ENCODE measurements at places on chromosomes 4 and X. TPM values are rescaled to one million over a fixed set of nuclear protein-coding genes. Genes with fewer than 3 reads are reported as not detected.

STAP1 gene
- 1.7 TPM for total RNA-seq

DCX gene
- not detected for total RNA-seq

TEX13C gene
- not detected for total RNA-seq

GABRQ gene
- total RNA-seq = not detected

SPCS3 gene
- total RNA-seq = 151 TPM

EMCN gene
- 35.9 TPM for total RNA-seq

P2RY4 gene
- 0.23 TPM for total RNA-seq

CLDN34 gene
- 0.55 TPM for total RNA-seq

GRK4 gene
- 8.0 TPM for total RNA-seq

ENAM gene
- total RNA-seq = 0.61 TPM

PPARGC1A gene
- 14.2 TPM for total RNA-seq

GYPE gene
- 3.2 TPM for total RNA-seq

CCNB3 gene
- 0.46 TPM for total RNA-seq

MBNL3 gene
- total RNA-seq = 22.9 TPM

C1QTNF7 gene
- 15.1 TPM for total RNA-seq

- H3K4me1 ChIP-seq = no peaks in the 10 kb centered on the region
- no peaks in the 10 kb centered on the region for H3K27me3 ChIP-seq
- H3K27ac ChIP-seq = no peak overlapping the region
- H3K4me3 ChIP-seq = no peak overlapping the region
- DNase-seq = no peak
Observed at GRCh38 chr4:747546-748170, 42.0 kb downstream of the PCGF3 start.

DNA sequence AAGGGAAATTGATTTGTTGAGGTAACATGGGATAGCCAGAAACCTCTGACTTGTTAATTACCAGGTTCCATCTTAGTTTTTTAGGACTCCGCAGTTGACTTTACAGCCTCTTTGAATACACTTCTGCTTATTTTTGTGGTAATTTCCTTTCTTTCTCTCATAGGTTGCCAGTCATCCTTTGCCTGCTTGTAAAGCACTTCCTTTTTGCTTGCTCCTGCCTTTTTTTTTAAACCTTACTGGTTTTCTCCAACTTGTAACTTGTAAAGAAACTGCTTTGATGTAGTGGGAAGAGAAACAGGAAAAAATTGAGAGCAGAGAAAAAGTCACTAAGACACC is 2.6 kb downstream of the PGK1 start:
- H3K27ac ChIP-seq = no peak overlapping the region
- H3K4me3 ChIP-seq = peak overlapping the region; percentile 70
- H3K27me3 ChIP-seq = no peaks in the 10 kb centered on the region
- no peak for DNase-seq
- H3K36me3 ChIP-seq = peaks cover 14% of the 10 kb centered on the region
- H3K4me1 ChIP-seq = peaks cover 26% of the 10 kb centered on the region

GRCh38 chr4:75180790-75181776 is 248.2 kb downstream of the PARM1 start:
- DNase-seq = no peak
- no peaks in the 10 kb centered on the region for H3K4me1 ChIP-seq
- H3K27me3 ChIP-seq = no peaks in the 10 kb centered on the region
- no peaks in the 10 kb centered on the region for H3K36me3 ChIP-seq

- no peaks in the 10 kb centered on the region for H3K27me3 ChIP-seq
- H3K27ac ChIP-seq = no peak overlapping the region
- DNase-seq = no peak
- no peaks in the 10 kb centered on the region for H3K4me1 ChIP-seq
Observed at GRCh38 chr4:52877036-52877435, 14.9 kb downstream of the RASL11B start.

DNA sequence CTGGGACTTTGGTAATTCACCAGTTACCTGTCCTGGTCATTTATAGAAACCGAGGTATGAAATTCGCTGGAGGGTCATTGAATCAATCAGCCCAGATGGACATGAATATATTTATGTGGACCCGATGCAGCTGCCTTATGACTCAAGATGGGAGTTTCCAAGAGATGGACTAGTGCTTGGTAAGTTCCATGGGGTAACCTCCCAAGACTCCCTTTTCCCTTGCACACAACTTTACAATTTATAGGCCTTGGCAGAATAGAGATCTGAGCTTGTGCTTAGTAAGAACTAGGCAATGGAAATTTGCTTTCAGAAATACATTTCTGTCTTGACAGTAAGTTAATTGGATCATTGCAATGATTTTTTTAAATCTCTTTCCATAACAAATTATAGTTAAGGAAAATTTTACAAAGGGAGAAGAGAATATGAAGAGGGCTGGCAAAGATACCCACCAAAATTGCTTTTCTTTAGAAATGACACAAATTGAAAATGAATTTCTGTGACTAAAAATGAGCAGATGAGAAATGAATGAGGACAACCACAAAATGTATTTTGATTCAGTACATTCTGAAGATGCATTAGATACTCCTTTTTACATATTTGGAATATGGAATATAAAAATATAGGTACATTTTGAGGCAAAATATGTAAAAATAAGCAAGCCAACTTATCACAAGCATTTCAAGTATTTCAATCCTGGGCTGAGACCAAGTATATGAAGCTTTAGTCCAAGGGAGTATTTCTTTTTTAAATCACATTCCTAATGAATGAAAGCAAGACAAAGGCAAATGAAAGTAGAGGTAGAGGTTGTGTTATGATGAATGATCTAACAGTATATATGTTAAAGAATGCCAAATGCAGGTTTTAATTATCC is 45.9 kb downstream of the PDGFRA start:
- no peak overlapping the region for H3K4me3 ChIP-seq
- peaks cover 15% of the 10 kb centered on the region for H3K36me3 ChIP-seq
- no peak for DNase-seq
- H3K27ac ChIP-seq = no peak overlapping the region

GRCh38 chrX:114581528-114582263 is 2.2 kb upstream of the HTR2C start:
- DNase-seq = no peak
- H3K36me3 ChIP-seq = no peaks in the 10 kb centered on the region
- no peak overlapping the region for H3K4me3 ChIP-seq
- peaks cover 20% of the 10 kb centered on the region for H3K27me3 ChIP-seq
- H3K4me1 ChIP-seq = no peaks in the 10 kb centered on the region

DNA sequence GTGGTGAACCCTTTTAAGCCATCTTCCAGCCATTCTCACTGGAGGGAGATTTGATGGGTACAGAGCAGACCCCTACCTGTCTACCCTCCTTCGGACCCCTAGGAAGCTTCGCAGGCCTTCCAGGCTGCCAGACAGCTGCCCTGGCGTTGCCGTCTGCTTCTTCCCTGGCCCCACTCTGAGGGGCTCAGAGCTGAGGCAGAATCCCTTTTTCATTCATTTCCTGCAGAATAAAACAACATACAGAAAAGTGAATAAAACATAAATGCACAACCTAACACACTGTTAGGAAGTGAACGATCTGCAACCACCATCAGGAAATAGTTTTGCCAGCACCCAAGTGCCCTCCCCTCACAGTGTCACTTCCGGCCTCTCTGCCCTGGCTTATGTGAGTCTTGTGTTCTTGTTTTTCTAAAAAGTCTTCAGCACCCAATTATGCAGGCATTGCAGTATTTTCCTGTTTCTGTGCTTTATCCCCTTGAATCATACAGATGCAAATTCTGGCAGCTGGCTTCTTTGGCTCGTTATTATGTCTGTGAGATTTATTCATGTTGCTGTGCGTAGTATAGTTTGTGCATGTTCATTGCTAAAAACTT is 5.6 kb upstream of the ADD1 start:
- H3K4me1 ChIP-seq = peaks cover 29% of the 10 kb centered on the region
- H3K4me3 ChIP-seq = peak overlapping the region; percentile 29
- H3K27ac ChIP-seq = peak overlapping the region; percentile 72
- no peaks in the 10 kb centered on the region for H3K27me3 ChIP-seq

DNA sequence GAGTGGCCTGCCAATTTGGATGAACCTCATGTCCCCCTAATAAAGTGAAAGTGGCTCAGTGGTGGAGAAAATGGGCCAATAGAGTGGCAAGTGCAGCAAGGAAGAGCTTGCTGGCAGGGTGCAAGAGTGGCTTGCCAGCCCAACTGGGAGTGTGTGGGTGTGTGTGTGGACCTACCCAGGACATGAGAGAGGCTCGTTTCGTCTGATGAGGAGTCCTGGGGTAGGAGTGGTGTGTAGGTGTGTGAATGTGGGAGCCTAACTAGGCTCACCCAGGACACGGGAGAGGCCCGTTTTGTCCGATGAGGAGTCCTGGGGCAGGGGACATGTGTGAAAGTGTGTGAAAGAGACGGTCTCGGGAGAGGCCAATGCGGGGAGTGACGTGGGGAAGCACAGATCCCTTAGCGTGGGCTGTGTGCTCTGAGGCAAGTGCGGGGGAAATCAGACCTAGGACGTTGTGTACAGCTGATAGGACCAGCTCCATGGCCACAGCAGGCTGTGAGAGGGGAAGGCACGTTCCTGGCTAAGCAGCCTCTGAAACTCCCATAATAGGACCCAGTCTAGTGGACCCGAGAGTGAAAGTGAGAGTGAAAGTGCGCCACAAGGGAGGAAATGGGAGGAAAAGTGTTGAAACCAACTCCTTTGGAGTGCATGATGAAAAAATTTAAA is 5.3 kb downstream of the GAGE10 start:
- H3K36me3 ChIP-seq = no peaks in the 10 kb centered on the region
- no peaks in the 10 kb centered on the region for H3K27me3 ChIP-seq
- peak overlapping the region; percentile 78 for H3K27ac ChIP-seq
- DNase-seq = peak; percentile 68
- H3K4me3 ChIP-seq = peak overlapping the region; percentile 46

DNA sequence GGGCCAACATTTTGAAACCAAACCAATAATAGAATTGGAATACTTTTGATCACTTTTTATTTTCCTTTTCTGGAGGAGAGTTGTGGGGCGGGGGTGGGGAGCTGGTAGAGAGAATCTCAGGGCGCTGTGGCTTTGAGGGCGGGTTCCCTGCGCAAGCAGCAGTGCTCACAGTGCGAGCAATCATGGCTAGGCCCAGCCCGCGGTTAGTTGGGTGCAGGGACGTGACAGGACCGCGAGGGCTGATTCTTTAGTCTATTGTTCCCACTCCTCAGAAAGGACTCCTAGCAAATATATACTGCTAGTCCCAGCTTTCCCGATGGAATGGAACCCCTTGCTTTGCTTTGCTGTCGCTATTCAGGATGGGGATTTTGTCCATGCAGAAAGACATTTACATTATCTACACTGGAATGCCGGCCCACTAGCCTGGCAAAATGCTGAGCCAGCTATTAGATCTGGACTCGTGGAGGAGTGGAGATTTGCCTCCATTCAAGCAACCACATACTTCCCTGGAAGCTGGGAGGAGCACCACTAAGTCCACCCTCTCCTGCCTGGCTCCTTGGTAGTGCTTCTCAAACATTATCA is 23.9 kb upstream of the APLN start:
- no peaks in the 10 kb centered on the region for H3K27me3 ChIP-seq
- no peaks in the 10 kb centered on the region for H3K36me3 ChIP-seq
- H3K4me1 ChIP-seq = peaks cover 3% of the 10 kb centered on the region
- peak overlapping the region; percentile 87 for H3K27ac ChIP-seq

- H3K4me3 ChIP-seq = peak overlapping the region; percentile 56
- no peaks in the 10 kb centered on the region for H3K4me1 ChIP-seq
- peak; percentile 89 for DNase-seq
- H3K36me3 ChIP-seq = no peaks in the 10 kb centered on the region
Observed at GRCh38 chr4:182806259-182807252, 110.6 kb downstream of the DCTD start.

GRCh38 chr4:185219551-185220344 is 10.3 kb downstream of the SNX25 start:
- H3K27me3 ChIP-seq = no peaks in the 10 kb centered on the region
- H3K27ac ChIP-seq = no peak overlapping the region
- peaks cover 2% of the 10 kb centered on the region for H3K4me1 ChIP-seq
- DNase-seq = no peak
- no peak overlapping the region for H3K4me3 ChIP-seq

GRCh38 chr4:71907782-71908181 is 123.9 kb upstream of the GC start:
- no peaks in the 10 kb centered on the region for H3K27me3 ChIP-seq
- H3K4me3 ChIP-seq = no peak overlapping the region
- DNase-seq = no peak
- H3K4me1 ChIP-seq = no peaks in the 10 kb centered on the region

- no peaks in the 10 kb centered on the region for H3K36me3 ChIP-seq
- no peak for DNase-seq
- H3K4me1 ChIP-seq = no peaks in the 10 kb centered on the region
- H3K27ac ChIP-seq = no peak overlapping the region
- H3K27me3 ChIP-seq = no peaks in the 10 kb centered on the region
Observed at GRCh38 chr4:85909851-85910250, 434.9 kb downstream of the ARHGAP24 start.

- no peaks in the 10 kb centered on the region for H3K36me3 ChIP-seq
- DNase-seq = no peak
- H3K4me1 ChIP-seq = no peaks in the 10 kb centered on the region
- H3K27ac ChIP-seq = no peak overlapping the region
- H3K27me3 ChIP-seq = no peaks in the 10 kb centered on the region
- no peak overlapping the region for H3K4me3 ChIP-seq
Observed at GRCh38 chr4:128244379-128244778, 43.2 kb downstream of the PGRMC2 start.

GRCh38 chrX:24828600-24828999 is 134.9 kb downstream of the POLA1 start:
- no peak overlapping the region for H3K4me3 ChIP-seq
- no peaks in the 10 kb centered on the region for H3K4me1 ChIP-seq

- DNase-seq = no peak
- no peaks in the 10 kb centered on the region for H3K4me1 ChIP-seq
- no peak overlapping the region for H3K27ac ChIP-seq
- no peak overlapping the region for H3K4me3 ChIP-seq
- H3K27me3 ChIP-seq = no peaks in the 10 kb centered on the region
- H3K36me3 ChIP-seq = no peaks in the 10 kb centered on the region
Observed at GRCh38 chr4:75834095-75834771, 68.0 kb downstream of the PPEF2 start.

DNA sequence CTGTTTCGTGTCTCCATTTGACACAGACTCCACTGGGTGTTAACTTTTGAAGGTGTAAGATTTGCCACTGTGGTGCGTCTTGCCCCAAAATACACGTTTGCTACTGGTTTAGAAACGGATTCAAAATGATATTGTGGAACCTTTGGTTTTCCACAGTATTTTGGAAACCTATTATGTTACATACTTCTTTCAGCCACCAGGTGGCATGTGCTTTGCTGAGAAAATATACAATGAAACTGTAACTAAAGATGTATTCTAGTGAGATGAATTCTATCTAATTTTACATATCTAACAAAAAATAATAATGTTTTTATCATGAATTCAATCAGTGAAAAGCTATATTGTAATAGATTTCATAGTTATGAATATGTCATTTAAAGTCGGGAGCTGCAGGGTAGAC is 28.4 kb upstream of the SLITRK4 start:
- no peaks in the 10 kb centered on the region for H3K27me3 ChIP-seq
- H3K4me1 ChIP-seq = no peaks in the 10 kb centered on the region
- H3K27ac ChIP-seq = no peak overlapping the region
- H3K36me3 ChIP-seq = no peaks in the 10 kb centered on the region
- no peak overlapping the region for H3K4me3 ChIP-seq
